ENCODE measurements at places on chromosomes 16 and 17.

GRCh38 chr17:77892469-77893143 lies 65.9 kb upstream of the TNRC6C start:
- DNase-seq = no peak

DNA sequence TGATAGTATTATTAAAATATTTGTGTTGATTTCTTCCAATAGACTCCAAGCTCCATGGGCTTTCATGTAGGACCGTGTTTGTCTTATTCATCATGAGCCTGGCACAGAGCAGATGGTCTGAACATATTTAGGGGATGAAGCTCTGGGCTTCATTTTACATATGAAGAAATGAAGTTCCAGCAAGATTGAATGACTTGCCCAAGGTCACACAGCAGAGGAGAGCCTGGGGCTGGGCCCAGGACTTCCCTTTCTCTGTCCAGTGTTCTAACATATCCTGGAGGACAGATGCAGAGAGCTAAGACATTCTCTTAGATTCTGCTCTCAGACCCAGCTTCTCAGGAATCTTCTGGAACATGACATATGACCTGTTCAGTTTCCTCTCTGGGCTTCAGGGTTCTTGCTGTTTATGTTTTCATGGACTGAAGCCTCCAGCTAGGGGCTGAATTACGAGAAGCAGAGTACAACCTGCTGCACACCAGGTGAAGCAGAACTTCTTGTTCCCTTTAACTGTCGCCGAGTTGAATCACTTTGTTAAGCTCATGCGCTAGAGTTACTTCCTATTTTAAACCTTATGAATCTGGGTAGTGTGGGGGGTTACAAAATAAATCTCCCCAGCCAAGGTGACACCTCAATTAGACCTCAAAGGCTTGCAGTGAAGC lies 53.6 kb downstream of the GPRC5B start:
- DNase-seq = no peak

DNA sequence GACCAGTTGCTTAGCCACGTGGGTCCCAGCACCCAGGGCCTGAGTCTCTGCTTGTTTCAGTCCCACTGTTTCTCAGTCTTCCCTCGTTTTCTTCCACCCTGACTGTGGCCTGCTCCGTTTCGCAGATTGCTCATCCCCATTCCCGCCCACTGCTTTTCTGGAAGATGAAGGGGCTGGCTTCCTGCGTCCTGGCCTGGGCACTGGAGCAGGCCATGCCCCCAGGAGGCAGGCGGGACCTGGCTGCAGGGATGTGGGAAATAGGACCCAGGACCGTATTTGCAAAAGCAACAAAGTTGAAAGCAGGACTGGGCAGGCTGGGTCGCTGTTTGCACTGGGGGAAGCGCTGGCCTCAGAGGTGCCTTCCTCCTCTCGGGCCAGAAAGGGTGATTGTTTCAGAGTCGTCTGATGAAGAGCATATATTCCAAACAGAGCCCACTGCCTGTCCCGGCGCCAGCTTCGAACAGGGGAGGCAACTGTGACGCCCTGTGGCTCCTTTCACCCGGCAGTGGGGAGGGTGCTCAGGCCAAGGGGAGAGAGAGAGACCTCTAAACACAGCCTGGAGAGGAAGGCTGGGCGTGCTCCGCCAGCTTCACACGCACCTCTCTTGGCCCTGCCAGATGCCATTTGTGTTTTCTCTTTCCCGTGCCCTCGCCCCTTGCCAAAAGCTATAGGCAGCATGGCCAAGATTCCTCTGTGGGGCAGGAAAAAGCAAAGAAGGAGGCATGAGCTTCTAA lies 108.6 kb downstream of the CMIP start:
- DNase-seq = no peak

GRCh38 chr17:42704837-42705494 lies 22.6 kb downstream of the CNTNAP1 start:
- no peak for DNase-seq
